ENCODE measurements at places on chromosomes 16 and 17.

DNA sequence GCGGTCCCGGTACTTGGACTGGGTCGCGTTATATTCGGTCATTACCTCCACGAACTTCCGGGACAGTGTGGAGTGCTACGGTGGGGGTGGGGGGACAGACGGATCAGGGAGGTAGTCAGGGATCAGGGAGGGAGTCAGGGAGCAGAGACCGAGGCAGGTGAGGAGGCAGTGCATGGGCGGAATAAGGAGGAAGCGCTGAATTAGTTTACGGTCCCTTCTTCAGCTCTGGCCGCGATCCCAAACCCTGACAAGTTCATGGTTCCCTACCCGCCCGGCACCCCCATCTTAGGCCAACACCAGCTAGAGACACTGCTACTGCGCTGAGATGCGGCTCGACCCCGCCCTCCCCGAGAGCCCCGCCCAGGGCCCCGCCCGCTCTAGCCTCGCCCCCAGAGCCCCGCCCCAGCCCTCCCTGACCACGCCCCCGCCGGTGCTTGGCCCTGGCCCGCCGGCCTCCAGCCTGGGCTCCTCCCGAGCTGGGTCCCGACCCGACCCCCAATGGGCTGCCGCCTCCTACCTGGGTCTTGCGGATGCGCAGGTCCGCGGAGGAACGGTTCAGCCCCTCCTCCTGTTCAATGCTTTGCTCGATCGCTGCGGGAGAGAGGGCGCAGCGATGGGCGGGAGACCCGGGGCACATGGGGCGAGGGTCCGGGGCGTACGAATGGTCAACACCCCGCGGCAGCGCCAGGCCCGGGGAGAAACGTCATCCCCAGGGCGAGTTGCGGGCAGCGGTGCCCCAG, 12.1 kb downstream of the HSD3B7 start:
- peak; percentile 82 for DNase-seq

- no peak for DNase-seq
Measured at GRCh38 chr17:58315281-58315711, 13.3 kb downstream of the TSPOAP1 start.

- no peak for DNase-seq
Measured at GRCh38 chr17:37742116-37742761, 2.6 kb downstream of the HNF1B start.

DNA sequence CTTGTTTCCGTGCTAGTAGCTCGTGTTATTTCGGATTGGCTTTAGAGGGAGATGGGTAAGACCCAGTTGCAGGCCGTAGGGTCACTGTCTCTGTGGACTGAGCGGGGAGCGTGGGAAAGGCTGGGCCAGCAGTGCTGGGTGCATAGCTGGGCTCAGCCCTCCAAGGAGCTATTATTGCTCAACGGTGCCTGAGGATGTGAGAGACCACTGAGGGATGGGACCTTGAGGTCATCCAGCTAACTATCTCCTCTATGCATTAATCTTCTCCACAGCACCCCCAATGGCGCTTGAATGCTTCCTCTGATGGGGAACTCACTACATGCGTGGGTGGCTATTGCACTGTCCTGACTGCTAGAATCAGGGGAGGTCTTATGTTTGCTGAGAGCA, 126.1 kb upstream of the FOXF1 start:
- DNase-seq, result no peak

DNA sequence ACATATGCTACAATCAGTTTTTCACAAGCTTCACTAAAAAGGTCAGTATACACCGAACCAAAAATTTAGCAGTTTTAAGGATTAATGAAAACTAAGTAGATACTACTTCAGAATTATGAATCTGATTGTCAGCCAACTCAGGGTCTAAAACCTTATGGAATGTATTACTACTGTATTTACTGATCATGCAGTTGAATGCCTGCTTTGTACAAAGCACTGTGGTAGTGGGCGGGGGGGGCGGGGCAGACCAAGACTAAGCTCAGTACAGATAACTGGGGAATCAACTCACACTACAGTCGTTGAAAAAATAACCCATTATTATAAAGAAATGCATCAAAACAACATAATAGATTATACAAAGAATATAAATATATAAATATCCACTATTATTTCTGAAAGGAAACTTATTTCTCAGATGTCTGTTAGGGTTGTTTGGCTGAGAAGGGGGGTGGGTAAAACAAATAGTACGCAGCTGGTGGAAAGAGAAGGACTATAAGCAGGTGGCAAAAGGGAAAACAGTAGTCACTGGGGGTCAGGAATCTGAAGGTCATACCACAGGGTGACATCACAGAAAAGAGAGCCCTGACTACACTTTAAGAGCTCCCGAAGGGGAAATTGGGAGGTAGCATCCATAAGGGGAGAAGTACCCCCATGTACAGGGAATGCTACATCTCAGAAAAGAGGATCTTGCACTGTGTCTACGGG, 109.4 kb upstream of the AXIN2 start:
- no peak for DNase-seq

- DNase-seq, result no peak
Measured at GRCh38 chr16:85200471-85201278, 88.4 kb upstream of the CIBAR2 start.

GRCh38 chr17:71417142-71417541, 703.7 kb upstream of the SOX9 start:
- no peak for DNase-seq

GRCh38 chr16:6493555-6493954, 839.1 kb upstream of the RBFOX1 start:
- DNase-seq, result no peak

- DNase-seq, result no peak
Measured at GRCh38 chr17:31527606-31528005, 136.1 kb downstream of the RAB11FIP4 start.

- peak; percentile 99 for DNase-seq
Measured at GRCh38 chr16:75432828-75433731, at the start of gene CFDP1. Gene CFDP1 (minus strand): TSS chr16:75433503. CDS start chr16:75433352, 151 bp downstream.

GRCh38 chr16:2970563-2970962, 1.4 kb downstream of the PAQR4 start:
- DNase-seq, result no peak

DNA sequence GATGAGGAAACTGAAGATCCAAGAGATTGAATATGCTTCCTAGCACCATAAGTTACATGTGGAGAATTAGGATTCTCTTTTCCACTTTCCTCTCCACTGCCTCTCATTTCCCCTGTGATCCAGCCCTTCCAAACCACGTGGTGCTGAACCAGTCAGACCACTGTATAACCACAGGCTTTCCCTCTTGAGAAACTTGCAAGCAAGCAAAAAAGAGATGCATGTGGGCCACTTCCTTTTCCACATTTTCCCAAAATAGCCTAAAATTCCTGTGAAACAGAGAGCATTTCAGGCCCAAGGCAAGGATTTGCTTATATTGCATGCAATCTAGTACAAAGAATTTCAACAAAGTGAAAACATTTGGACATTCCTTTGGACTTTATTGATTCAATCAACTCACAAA, 59.3 kb upstream of the KSR1 start:
- DNase-seq, result no peak

DNA sequence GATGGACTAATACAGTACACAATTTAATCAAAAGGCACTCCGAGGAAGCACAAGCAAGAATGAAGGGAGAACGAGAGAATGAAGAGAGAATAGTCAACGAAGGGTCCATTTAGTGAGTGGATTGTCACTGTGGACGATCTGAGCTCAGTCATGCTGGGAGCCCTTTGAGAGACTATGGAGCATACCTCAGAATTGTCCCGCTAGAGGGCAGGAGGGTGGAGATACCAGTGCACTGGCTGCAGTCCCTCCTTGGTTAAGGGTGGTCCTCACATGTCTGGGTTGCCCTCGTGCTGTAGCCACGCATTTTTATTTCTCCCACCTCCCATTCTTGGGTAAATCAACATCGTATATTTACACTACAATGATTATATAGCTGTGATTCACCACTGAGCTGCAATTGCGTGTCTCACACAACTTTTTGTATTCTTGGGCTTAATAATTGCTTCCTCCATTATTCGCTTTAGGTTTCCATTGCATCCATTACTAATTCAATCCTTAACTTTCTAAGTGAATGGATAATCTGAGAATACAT, 33.2 kb upstream of the FAM20A start:
- no peak for DNase-seq

GRCh38 chr16:79366635-79367034, 233.9 kb downstream of the MAF start:
- no peak for DNase-seq

GRCh38 chr16:11740567-11740966, 2.1 kb downstream of the TXNDC11 start:
- no peak for DNase-seq

DNA sequence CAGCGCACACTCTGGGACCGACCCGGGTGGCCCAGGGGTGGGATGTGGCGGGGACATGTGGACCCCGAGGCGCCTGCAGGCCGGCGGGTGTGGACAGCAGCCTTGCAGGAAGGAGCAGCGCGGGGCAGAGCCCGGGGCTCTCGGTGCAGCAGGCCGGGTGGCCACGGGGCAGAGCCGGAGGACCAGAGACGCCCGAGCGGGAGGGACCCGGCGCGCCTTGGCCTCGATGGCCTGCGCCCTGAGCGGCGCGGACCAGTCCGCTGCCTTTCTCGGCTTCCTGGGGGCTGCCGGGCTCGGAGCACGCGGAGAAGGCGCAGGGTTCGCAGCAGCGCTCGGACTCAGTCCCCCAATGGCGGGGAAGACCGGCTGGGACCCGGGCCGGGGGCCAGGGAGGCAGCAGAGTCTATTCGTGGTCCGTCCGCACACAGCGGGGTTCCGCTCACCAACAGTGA, 43.4 kb downstream of the OSBPL7 start:
- DNase-seq, result no peak

- no peak for DNase-seq
Measured at GRCh38 chr16:8863594-8864424, 5.0 kb downstream of the CARHSP1 start.

DNA sequence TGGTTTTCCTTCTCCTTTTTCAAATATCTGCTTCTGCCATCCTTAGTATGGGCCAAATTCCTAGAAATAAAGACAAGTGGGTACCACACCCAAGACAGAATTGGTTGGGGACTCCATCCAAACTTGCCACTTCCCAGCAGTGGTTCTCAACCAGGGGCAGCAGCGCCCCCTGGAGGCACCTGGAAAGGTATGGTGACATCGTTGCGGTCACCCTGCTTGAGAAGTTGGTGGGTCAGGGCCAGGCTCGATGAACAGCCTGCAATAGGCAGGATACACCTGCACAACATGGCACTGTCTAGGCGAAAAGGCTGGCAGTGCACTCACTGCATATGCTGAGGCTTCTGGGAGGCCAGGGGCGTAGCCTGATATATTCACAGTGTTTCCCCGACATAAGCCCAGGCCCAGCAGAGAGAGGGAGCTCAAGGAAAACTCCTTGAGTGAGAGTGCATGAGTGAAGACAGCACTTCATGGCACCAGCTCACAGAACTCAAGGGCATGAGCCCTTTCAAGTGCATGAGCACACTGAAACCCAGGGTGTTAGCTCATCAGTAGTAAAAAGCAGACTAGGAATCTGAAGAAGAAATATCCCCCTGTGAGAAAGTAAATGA, 57.7 kb downstream of the CMC2 start:
- DNase-seq, result peak; percentile 47

DNA sequence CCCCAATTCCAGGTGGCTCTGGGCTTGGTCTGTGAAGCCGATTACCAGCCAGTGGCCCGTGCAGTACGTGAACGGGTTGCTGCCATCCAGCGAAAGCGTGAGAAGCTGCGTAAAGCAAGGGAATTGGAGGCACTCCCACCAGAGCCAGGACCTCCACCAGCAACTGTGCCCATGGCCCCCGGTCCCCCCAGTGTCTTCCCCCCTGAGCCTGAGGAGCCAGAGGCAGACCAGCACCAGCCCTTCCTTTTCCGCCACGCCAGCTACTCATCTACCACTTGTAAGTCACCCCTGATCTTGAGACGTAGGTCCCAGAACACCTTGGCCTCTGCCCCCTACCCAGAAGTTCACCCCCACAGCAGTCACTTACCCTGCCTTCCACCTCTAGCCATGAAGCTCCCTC, 6.9 kb downstream of the WNK4 start:
- no peak for DNase-seq

- no peak for DNase-seq
Measured at GRCh38 chr16:84239141-84239769, 557 bp downstream of the KCNG4 start.

DNA sequence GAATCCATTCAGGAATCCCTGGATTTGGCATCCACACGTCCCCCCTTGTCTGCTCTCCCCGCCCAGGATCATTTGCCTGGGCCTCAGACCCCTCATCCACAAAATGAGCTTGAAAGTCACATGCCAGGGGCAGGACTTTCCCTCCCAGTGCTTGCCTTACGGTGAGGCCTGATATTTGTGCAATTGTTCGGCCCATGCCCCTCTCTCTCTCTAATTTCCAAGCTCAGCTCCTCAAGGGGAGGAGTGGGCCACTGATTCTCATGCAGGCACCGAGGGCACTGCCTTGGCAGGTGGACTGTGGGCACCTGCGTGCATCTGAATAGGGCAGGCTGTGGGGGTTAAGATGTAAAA, 267.2 kb upstream of the FOXF1 start:
- DNase-seq, result no peak

GRCh38 chr17:4881761-4882555, 17.4 kb upstream of the C17orf107 start:
- peak; percentile 56 for DNase-seq

DNA sequence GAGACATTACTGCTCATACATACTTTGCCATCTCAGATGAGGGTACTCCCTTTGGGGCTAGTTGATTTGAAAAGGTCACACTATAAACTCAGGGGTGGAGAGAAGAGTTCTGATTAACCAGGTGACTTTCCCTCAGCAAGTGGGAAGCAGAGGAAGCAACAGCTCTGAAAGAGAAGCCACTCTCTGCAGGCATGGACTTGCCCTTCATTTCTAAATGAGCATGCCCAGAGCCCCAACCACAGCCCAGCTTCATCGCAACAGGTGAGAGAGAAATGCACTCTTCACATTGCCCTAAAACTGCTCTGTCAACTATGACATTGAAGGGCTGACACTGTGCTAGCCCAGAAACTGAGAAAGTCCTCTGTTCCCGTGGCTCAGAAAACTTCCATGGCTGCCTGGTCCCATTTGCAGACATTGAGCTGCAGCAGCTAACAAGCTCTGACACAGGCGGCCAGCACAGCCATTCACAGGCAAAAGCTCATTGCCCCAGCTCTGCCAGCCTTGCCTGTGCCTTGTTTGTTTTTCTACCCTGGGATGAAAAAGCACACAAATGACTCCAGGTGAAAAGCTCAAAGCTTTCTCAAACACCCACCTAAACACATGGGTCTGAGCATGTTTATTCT, 419.8 kb upstream of the DYNLRB2 start:
- no peak for DNase-seq

- no peak for DNase-seq
Measured at GRCh38 chr17:11318207-11318606, 77.2 kb downstream of the SHISA6 start.

DNA sequence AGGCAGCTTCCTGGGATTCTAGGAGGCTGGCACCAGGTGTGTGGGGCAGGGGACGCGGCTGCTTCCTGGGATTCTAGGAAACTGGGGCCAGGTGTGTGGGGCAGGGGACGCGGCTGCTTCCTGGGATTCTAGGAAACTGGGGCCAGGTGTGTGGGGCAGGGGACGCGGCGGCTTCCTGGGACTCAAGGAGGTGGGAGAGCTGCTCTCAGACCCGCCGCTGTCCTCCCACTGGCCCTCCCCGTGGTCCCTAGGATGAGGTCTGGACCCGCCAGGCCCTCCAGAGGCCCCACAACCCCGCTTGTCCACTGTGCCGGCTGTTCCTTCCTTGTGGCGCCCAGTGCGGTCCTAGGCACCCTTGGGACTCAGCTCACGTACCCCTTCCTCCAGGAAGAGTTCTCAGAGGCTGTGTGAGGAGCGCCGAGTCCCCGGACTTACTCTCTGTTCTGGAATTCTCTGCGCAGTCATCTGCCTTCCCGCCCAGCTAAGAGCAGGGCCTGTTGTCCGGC, 565 bp downstream of the DPEP1 start:
- DNase-seq, result no peak

Data from HTR-8/SVneo (cell line).